Stimulated activated CD8-positive, alpha-beta memory T cell treated with anti-CD3 and anti-CD28 coated beads, Interleukin-2, amount 100 ng/mL, for 48 hours (primary cell): ENCODE measurements at places on chromosomes 2 and 18.

GRCh38 chr2:143732076-143732475 is 602.9 kb downstream of the ARHGAP15 start:
- DNase-seq, result no peak

DNA sequence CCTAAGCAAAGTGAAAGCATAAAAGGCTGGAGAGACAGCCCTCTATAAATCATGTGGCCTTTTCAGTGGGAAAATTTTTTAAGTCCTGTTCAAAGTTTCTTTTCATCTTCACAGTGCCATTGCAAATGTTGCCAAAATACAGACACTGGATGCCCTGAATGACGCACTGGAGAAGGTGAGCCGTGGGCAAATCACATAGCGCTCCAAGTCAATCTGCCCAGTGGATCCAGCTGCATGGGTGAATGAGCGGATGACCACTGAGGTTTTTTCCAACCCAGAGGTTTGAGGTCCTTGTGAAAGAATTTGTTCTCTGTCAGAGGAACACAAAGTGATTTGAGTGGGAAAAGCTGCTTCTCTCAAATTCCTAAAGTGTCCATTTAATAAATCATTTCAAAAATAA is 11.8 kb downstream of the DAPL1 start:
- DNase-seq, result no peak

DNA sequence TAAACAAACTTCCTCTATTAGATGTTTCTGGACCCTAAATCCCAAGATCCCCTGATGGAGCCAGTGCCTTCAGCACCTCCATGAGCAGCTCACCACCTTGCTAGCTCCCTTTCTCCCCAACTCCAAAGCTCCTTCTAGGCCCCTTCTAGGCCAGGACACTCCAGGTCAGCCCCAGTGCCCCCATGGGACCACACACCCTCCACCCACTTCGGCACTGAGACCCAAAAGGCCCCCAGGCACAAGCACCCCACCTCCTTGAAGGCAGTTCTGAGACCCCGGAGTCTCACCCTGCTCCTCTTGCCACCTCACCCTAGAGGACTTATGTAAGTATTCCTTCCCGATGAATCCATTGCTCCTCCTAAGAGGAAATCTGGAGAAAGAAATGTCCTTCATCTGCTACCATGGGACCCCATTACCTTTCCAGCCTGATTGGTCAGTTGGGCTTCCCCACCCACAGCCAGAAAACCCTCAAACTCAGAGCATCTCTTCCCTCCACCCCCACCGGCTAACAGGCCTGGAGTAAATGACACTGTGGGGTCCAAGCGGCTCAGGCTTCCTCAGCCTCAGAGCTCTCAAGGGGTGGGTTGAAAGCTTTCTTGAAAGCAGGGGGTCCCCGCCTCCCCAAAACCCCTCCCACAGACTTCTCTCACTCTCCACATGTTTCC is 9.8 kb upstream of the ARMC9 start:
- DNase-seq, result no peak

DNA sequence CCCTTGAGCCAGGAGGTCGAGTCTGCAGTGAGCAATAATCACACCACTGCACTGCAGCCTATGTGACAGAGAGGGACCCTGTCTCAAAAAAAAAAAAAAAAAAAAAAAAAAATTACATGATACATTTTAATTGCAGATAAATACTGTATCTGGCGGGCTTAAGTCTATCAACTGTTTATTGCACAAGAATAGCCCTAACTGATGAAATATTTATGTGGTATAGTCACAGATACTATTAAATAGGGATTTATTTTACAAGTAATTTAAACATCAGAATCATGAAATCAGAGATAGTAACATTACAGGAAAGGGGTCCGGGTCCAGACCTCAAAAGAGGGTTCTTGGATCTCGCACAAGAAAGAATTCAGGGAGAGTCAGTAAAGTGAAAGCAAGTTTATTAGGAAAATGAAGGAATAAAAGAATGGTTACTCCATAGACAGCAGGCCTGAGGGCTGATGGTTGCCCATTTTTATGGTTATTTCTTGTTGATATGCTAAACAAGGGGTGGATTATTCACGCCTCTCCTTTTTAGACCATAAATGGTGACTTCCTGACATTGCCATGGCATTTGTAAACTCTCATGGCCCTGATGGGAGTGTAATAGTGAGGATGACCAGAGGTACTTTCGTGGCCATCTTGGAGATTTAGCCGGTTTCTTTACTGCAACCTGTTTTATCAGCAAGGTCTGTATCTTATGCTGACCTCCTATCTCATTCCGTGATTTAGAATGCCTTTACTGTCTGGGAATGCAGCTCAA is 166.6 kb downstream of the PMAIP1 start:
- no peak for DNase-seq

DNA sequence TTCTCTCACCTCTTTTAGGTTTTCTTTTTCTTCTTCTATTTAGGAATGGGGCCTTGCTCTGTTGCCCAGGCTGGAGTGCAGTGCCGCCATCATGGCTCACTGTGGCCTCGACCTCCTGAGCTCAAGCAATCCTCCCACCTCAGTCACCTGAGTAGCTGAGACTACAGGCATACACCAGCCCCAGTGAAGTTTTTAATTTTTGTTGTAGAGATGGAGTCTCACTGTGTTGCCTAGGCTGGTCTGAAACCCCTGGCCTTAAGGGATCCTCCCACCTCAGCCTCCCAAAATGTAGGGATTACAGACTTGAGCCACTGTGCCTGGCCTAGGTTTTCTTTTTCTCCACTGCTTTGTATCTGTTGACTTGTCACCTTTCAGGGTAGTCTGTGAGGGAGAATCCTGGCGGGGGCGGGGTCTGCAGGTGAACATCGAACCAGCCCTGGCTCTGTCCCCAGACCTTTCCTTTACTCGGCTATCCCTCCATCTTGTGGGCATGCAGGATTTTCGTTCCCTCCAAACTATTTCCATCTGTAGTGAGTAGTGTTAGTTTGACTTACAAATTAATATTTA is 21.7 kb downstream of the NCK2 start:
- DNase-seq, result no peak

- DNase-seq, result no peak
Observed at GRCh38 chr2:188952901-188953300, 21.3 kb upstream of the COL3A1 start.

GRCh38 chr2:166238176-166238575 is 110.4 kb upstream of the SCN1A start:
- DNase-seq, result no peak

GRCh38 chr2:23198316-23199114 is 186.5 kb upstream of the KLHL29 start:
- no peak for DNase-seq

- no peak for DNase-seq
Observed at GRCh38 chr2:184357033-184357432, 241.3 kb upstream of the ZNF804A start.

GRCh38 chr18:74019864-74020263 is 127.8 kb downstream of the FBXO15 start:
- DNase-seq, result no peak

GRCh38 chr18:78562531-78562961 is 417.1 kb upstream of the SALL3 start:
- DNase-seq, result no peak

GRCh38 chr2:96256611-96257113 is 9.1 kb downstream of the TMEM127 start:
- DNase-seq, result no peak

DNA sequence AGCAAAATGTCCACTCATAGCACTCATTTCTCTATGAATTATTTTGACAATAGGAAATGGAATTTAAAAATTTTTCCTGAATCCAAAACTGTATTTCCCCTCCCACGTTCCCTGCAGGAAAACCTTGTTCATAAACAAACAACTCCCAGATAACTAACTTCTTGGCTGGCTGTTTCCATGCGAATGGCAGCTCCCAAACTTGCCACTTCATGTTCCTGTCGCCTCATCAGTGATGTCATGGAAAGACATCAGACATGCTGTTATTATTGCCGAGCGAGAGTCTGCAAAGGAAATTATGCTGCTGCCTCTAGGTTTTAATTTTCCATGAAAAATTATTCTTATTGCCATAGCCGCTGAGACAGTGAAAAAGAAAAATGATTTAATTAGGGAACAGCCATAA is 117.0 kb upstream of the RIOK3 start:
- DNase-seq, result no peak

GRCh38 chr2:128550389-128550788 is 231.7 kb upstream of the HS6ST1 start:
- DNase-seq, result no peak

DNA sequence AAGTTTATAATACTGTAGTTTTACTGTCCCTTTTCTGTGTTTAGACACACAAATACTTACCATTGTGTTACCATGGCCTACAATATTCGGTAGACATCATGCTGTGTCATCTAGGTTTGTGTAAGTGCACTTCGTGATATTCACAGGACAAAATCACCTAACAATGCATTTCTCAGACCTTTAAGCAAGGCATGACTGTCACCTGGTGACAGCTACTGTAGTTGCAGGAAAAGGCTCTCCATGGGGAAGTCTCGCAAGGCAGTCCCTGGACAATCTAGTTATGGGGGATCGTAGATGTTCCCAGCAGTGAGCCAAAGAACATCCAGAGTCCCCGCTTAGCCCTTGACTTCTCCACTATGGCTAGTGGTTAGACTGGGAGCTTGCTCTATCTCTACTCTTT is 73.1 kb downstream of the EIF2AK3 start:
- DNase-seq, result no peak

GRCh38 chr2:172293952-172294351 is 133.4 kb upstream of the ITGA6 start:
- DNase-seq, result no peak

DNA sequence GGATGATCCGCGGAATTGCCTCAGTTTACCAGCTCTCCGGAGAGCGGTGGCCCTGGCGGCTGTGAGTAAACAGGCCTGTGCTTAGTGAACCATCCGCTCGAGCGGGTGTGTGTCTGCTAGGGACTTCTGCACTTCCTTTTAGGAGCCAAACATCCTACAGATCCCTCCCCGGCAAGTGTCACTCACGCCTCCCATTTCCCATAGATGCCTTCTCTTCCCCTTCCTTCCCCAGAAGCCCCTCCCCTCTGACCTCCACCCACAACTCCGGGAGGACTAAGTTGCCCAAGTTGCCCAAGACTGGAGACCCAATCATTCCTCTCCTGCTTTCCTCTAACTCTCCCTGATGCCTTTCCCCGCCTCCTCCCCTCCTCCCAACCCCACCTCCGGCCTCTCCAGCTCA is 2.9 kb downstream of the C1QL2 start:
- DNase-seq, result no peak

DNA sequence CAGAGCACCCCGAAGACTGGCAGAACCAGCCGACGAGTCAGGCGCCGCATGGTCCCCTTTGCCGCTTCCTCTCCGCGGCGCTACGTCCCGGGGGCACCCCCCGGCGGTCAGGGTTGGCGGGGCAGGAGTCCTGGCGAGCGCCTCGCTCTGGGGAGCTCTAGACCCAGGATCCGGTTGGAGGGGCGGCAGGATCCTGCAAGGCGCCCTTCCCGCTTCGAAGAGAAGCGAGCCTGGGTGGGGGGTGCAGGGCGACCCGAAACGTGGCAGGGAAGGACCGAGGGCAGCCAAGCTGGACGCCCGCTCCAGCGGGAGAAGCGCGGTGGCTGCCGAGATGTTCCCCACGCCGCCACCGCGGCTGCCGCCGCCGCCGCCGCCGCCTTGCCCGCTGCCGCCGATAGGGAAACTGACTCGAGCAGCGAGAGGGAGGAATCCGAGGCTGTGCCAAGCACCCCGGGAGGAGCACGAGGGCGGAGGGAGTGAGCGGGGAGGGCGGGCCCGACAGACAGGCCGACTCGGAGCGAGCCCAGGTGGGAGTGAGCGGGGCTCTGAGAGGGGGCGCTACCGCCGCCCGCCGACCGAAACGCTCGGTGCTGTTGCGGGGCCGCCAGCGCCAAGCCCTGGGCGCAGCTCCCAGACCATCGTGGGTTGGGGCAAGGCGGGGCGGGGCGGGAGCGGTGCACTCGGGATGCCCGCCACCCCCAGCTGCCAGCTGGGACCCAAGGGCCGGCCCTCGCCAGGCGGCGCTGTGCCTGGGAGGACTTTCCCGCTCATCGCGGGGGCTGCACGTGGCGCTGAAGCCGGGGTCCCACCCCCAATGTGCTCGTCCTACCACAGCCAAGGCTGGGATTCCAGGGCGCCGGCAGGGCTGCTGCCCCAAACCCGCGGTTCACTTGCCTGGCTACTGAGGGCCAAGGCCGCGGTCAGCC is at the start of gene GALNT14:
GALNT14 (minus strand) TSS at position 404 of the 926 bp plus-strand sequence; CDS start at position 50, 354 bp downstream.
- DNase-seq, result peak; percentile 33
